ENCODE measurements at places on chromosomes 6 and 20. TPM values are rescaled to one million over a fixed set of nuclear protein-coding genes. Genes with fewer than 3 reads are reported as not detected.

DNA sequence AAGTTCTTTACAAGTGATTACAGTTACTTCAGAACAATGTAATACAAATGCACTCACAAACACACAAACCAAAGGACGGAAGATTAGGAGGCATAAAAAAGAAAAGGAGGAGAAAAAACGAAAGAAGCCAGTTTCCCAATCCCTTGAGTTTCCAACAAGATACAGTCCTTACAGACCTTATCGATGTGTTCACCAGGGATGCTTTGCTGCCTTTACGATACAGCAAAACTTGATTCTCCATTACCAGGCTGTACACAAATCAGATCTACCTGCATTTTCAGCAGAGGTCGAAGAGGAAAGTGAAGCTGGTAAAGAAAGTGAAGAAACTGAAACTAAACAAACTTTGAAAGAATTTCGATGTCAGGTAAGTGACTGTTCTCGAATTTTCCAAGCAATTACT is 62.6 kb upstream of the SMIM8 start:
- DNase-seq, result no peak

The PCSK2 gene
- not detected for total RNA-seq

GRCh38 chr20:63658749-63659187 is 656 bp downstream of the RTEL1 start:
- DNase-seq, result no peak

The HLA-G gene
- total RNA-seq, result not detected

DNA sequence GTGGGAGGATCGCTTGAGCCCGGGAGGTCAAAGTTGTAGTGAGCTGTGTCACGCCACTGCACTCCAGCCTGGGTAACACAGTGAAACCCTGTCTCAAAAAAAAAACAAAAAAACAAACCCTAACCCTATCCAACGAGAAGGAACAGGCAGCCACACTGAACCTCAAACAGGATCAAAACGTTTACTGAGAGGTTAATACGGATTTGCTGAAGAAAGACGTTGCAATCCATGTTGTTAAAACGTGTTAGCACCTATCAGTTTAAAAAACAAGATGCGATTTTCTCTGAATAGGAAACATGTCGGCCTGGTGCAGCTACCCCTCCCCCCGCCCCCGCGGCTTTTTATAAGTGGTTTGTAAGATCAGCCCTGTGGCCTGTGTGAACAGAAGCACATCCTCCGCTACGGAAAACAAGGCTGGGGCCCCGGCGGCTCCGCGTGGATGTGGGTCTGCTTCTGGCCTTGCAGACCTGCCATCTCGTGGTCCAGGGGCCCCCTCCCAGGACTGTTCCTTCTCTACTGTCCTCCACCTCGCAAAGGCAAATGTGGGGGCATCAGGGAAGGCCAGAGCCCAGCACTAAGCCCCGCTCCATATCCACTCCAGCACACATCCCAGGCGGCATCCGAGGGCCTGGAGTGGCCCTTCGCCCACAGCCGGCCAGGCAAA is 11.4 kb downstream of the SLC2A4RG start:
- no peak for DNase-seq

The CAPN11 gene
- not detected for total RNA-seq

The TSHZ2 gene
- total RNA-seq, result not detected
